ENCODE measurements at places on chromosomes 2 and 18.

DNA sequence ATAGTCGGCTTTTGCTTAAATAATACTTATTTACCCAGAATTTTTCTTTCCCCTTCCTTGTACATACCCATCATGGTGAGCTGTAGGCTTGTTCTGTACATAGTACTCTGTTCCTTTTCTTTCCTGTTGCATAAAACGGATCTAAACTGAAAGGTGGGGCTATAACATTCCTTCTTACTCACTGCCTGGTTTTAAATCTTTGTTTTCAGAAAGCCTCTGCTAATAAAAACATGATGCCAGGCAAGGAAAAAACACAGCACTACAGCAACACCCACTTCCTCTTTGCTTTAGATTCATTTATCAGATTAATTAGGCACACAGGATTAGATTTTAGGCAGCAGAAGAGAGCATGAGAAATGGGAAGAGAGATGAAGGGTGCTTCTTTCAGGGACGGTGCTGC lies 19.6 kb upstream of the STON1 start:
- no peak for DNase-seq

DNA sequence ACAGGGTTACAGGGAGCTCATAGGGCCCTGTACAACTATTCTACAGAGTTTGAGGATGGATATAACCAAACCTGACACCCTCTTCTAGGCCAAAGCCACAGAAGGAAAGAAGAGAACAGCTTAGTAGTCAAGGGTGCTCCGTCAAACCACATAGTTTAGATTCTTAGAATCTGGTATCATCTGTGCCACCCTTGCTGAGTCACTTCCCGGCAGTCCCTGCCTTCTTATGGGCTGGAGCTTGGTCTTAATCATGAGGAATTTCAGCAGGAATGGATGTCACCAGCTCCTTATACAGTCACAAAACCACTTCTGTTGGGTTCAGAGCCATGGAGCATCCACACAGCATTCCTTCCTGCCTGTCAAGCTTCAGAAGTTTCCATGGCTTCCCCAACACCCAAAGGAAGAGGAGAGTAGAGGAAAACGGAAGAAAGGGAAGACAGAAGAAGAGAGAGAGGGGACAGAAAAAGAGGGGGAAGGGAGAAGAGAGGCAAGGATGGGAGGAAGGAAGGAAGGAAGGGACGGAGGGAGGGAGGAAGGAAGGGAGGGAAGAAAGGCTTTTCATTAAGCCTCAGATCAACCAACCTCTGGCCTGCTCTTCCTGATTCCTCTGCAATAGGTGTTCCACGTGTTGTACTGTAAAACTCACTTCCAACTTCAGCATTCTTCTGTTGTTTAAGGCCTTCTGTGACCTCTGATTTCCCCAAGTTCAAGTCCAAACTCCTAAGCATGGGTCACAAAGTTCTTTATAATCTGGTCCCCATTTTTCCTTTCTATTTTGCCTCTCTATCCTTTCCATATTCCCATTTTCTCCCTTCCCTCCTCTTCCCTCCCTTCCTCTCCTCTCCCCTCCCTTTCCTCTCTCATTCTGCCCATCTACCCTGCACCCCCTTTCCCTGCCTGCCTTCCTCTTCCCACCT lies 246.1 kb upstream of the TNP1 start:
- peak; percentile 74 for DNase-seq

GRCh38 chr2:53188851-53189510 lies 578.6 kb upstream of the CHAC2 start:
- peak; percentile 9 for DNase-seq

DNA sequence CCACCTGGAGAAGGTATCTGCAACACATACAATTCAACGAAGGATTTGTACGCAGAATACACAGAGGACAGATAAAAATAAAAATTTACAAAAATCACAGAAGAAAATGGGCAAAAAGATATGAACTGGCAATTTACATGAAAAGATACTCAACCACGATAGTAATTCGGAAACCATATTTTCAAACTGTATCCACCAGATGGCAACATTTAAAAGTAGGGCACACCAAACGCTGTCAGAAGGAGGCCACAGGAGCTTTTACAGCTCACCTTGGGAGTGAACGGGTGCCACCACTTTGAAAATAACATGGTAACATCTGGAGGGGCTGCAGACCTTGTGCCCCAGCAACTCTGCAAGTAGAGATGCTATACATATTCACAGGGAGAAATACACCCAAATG lies 9.8 kb downstream of the KIF1A start:
- DNase-seq, result no peak

DNA sequence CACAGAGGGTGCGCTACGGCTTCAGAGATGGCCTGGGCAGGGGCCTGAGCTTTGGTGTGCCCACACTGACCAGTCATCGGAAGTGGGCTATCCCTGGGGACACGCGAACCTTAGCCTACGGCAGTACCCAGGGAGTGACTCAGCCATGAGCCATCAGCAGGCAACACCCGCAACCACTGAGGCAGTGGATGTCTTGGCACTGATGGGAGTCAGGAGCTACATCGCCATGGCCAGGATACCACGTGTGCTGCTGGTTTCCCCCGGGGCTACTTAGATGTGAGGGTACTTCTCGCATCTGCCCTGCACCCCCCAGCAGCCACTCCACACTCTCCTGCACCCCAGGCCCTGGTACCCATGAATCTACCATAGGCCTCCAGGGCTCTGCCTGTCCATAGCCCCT lies 12.8 kb upstream of the HPCAL1 start:
- DNase-seq, result peak; percentile 79

DNA sequence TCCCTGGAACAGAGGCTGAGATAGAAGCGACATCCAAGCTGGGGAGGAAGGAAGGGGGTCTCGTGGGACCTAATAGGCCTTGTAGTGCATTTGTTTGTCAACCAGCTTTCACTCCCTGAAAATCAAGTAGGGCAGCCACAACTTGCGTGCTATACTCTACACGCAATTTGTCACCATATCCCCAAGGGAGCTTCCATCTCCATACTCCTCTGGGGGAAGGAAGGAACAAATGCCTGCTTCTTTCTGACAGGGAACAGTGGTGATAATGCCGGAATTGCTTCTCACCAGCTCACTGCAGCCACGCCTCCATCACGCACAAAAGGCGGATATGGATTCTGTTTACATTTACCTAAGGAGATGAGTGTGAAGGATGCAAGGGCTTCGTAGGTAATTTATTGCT lies 213.4 kb downstream of the TMEM163 start:
- DNase-seq, result no peak

- no peak for DNase-seq
Measured at GRCh38 chr2:166344286-166345113, 31.2 kb downstream of the SCN9A start.

Data from Caki2 (cell line).